ENCODE measurements at places on chromosomes 5 and 9.

DNA sequence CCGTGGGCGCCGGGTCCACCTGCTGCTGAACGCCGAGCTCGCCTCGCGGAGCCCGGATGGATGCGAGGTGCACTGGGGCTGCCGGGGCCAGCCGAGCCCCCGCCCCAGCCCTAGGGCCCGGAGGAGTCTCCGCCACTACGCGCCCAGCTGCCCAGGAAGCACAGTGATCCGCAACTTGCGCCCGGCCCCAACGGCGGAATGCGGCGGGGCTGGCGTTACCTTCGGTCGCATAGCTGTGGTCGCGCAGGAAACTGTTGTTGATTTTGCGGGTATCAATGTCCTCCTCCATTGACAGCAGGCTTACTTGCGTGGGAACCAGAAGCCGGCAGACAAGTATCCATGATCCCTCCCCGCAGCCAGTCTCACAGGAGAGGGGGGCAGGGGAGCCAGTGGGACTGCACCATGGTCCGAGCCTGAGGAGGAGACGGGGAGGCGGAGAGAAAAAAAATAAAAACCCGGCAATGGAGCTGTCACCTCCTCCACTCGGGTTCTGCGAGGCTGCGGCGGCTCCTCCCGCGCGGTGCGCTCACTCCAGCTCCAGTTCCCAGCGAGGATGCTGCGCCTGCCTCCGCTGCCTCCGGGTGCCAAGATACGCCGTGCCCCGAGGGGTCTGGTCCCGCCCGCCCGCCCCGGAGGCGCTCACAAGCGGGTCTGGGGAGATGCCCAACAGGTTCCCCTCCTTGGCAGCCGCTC lies 628 bp downstream of the PPP2R2B start:
- peak; percentile 6 for DNase-seq

GRCh38 chr5:14699807-14700400 lies 35.4 kb downstream of the OTULIN start:
- no peak for DNase-seq

DNA sequence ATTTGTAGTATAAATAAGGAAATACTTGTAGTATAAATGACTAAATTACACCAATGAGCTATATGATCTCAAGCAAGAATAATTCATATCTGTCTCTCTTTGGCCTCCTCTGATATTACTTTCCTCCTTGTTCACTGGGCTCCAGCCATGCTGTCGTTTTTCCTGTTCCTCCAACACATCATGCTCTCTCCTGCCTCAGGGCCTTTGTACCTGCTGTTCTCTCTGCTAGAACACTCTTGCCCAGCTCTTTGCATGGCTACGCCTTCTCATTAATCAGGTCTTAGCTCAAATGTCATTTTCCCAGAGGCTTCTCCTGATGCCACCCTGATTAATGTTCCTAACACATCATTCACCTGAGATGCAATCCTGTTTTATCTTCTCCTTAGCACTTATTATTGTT lies 2.5 kb upstream of the ZNF346 start:
- DNase-seq, result no peak

DNA sequence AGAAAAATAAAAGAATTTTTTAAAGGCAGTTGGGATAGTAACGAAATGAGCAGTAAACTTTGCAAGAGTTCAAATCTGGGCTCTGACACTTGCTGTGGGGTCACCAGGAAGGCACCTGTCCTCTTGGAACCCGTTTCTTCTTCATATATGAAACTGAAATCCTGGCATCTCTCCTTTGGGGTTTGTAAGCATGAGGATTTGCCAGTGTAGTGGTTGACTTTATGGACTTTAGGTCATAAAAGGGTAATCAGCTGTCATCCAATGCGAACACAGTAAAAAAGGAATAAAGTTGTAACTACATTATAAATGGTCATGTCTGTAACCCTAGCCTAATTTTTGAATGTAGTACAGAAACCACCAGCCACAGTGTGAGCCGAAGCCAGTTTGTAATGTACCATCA lies 1.3 kb downstream of the RAB14 start:
- no peak for DNase-seq

GRCh38 chr5:94682814-94683520 lies 64.5 kb downstream of the SLF1 start:
- no peak for DNase-seq

DNA sequence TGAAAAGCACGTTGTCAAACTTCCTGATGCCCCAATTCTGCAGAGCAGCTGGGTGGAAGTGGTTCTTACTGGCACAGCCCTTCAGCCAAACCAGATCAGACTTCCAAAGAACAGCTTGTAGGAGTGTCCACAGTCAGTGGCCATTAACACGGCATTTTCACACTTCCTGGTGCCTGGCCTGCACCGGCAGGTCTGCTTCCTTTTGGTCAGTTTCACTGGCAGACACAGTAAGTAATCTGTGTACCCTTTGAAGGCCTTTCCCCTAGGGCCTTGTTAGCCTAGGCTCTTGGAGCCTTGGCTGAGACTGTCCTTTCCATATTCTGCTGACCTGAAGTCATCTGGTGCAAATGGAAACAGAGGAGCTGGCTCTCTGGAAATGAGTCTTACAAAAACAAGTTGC lies 297.5 kb upstream of the TNC start:
- DNase-seq, result no peak

DNA sequence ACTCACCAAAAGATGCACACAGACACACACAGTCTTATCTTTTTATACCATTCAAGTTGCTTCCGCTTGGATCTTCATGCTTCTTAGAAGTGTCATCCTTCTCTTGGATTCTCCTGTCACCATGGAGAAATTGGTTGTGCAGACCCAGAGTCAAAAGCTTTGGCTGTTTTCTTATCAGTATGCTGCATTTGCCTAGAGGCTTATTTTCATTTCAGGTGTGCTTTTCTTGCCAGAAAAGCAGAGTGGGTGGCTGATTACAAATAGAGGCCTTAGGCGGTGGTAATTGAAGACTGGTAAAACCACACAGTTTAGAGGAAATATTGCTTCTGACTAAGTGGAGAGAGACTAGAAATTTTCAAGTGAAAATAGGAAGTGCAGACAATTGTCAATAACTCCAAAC lies 70.2 kb upstream of the TLE4 start:
- DNase-seq, result no peak

GRCh38 chr5:142296914-142297417 lies 27.9 kb downstream of the SPRY4 start:
- DNase-seq, result no peak

- DNase-seq, result no peak
Observed at GRCh38 chr5:102153003-102153759, 142.9 kb downstream of the SLCO4C1 start.

DNA sequence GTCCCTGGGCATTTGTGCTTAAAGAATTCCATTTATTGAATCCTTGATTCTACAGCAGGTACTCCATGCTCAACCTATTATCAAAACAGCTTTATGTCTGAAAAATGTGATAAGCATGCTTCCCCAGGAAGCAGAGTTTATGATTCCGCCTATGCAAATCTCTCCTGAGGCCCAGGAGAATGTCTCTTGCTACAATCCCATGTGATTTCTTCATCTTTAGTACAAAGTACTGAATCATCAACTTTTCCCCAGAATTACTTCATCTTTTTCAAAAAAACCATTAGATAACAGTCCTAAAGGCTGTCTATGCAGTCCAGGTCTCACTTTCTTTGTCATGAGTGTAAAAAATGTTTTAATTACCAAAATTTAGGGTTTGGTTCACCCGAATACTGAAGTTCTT lies 130.2 kb upstream of the ADAMTSL1 start:
- no peak for DNase-seq

GRCh38 chr5:173671121-173671949 lies 54.9 kb upstream of the BOD1 start:
- DNase-seq, result no peak

- no peak for DNase-seq
Observed at GRCh38 chr5:139462586-139463276, at the start of gene ECSCR. Gene ECSCR (minus strand): TSS chr5:139462743. CDS start chr5:139462670, 73 bp downstream.

DNA sequence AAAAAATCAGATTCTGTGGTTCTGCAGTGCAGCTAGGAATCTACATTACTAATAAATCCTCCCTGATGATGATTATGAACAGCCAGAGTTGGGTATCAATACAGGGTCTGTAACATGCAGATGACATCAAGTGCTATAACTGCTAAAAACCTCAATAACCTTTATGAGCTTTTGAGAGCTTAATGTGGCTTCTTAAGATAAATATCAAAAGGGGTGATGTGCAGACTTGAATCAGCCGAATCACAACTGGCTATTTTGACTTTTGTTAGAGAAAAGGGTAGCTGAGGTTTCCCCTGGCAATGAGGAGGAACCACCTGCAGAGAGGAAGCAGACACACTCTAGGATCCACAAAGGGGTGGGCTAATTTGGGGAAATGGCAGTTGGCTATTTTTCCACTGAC lies 30.2 kb downstream of the CAPSL start:
- no peak for DNase-seq

- DNase-seq, result no peak
Observed at GRCh38 chr5:174311121-174311520, 265.6 kb downstream of the NSG2 start.

DNA sequence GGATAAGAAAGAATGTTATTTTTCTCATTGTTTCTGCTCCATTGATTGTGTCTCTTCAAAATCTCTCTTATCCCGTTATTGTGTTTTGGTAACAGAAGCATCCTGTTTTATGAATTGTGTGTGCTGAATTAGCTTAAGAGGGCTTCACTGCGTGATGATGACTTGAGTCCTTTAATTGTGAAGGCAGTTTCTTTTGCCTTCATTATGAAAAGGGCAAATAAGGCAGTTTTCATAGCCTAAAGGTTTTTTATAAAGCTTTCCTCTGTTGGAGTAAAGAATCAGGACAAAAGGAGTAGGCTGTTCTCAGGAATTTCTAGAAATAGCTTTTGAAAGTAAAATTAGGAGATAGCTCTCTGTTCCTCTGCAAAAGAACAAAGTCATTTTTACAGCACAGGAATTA lies 169.8 kb downstream of the FOCAD start:
- no peak for DNase-seq

DNA sequence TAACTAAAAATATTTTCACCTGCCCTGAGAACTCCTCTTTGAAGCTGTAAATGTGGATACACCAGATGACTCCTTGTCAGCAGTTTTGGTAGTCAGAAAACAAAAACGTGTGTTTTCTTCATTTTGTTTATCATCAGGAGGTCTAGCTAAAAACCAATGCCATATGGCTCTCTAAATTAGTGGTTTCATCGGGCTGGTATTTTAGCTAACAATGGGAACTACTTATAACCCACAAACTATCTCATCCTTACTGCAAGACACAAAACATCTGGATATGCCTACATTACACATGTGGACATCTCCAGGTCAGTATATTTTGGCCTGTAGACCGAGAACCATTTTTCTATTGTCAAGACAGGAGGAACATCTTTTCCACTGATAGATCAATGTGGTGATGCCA lies 56.2 kb downstream of the GAS1 start:
- DNase-seq, result no peak

GRCh38 chr5:93746406-93747056 lies 5.1 kb upstream of the POU5F2 start:
- DNase-seq, result no peak

- no peak for DNase-seq
Observed at GRCh38 chr9:131274674-131275331, 1.5 kb downstream of the FAM78A start.

- DNase-seq, result no peak
Observed at GRCh38 chr5:17182981-17183380, 34.5 kb upstream of the BASP1 start.

GRCh38 chr5:81820863-81821262 lies 70.0 kb upstream of the SSBP2 start:
- DNase-seq, result no peak

DNA sequence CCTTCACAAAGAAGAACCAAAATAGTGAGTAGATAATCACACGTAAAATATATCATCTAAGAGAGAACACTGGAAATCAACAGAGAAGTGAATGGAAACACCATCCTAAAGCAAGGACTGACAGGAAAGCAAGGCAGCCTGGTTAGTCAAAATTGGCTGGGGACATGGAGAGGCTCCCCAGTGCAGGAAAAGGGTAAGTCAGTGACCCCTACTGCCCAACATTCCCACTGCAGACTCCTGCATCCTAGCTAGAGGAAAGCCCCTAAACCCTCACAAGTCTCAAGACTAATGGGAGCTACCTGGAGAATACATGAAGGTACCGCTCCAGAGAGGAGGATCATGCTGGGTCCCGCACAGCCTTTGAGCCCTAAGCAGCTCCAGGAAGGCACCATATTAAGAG lies 60.1 kb downstream of the ZDHHC21 start:
- DNase-seq, result no peak

DNA sequence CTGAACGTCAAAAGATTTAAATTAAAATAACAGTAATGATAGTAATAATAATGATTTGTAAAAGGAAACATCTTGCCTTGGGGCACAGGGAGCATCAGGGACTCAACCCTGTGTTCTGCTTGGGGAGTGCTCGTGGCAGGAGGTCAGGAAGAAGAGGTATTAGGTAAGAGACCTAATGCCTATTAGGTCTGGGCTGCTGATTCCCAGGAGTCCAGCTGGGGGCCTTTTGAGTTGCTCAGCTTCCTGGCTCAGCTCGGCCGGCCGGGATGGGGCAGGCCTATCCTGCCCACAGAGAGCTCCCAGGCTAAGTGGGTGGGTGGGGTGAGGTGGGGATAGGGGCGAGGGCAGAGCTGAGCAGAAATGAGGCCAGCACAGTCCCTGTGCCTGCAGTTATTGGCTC lies 17.5 kb downstream of the LMX1B start:
- DNase-seq, result no peak

DNA sequence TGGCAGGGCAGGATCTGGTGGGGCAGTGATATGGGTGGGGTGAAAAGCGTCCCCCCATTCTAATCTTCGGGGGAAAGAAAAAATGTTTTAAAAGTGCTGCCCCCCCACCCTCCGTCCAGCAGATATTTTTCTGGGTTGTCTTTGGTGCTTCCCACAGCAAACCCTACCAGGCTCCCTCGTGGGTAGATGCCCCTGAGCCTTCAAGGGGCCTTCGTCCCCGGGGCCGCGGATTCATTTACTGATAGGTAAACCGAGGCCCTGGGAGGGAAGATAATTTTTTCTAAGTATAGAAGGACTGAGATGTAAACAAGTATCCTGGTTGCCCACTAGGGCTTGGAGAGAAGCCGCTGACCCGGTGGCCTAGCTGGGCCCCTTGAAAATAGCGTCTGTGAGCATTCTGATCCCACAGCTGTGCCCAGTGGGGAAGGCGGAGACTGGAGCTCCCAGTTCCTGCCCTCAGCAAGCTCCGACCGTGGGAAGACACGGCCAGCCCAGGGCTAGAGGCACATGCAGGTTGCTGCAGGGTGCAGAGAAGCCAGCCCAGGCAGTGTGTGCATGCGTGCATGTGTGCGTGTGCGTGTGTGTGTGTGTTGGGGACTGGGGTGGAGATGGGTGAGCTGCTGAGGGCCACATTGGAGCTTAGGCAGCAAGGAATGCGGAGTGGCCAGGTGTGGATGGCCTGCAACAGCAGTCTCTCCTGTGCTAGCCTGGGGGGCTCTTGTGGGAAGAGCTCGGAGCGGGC lies 6.0 kb upstream of the RXRA start:
- no peak for DNase-seq

GRCh38 chr5:62268234-62268633 lies 37.8 kb upstream of the KIF2A start:
- DNase-seq, result no peak

- DNase-seq, result no peak
Observed at GRCh38 chr5:160470437-160471361, 49.0 kb downstream of the PTTG1 start.
